ENCODE measurements at places on chromosomes 6 and 20.
A peak's percentile ranks its signal among the peaks of the same experiment; 100 is the strongest.

GRCh38 chr20:53077373-53078205, 105.4 kb downstream of the TSHZ2 start:
- no peak for DNase-seq

DNA sequence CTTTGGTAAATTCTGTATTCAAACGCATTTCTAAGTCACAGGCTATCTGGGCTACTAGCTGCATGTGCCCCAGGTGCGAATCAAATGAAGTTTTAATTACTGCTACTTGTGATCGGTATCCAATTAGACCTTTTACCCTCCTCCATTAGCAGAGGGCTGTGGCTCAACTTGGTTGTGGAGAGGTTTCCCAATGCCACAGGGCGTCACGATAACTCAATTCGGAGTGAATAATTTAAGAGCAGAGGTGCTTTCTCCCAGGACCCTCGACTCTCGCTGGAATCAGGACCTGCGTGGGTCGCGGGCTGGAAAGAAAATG, 640 bp downstream of the SAYSD1 start:
- no peak for DNase-seq

DNA sequence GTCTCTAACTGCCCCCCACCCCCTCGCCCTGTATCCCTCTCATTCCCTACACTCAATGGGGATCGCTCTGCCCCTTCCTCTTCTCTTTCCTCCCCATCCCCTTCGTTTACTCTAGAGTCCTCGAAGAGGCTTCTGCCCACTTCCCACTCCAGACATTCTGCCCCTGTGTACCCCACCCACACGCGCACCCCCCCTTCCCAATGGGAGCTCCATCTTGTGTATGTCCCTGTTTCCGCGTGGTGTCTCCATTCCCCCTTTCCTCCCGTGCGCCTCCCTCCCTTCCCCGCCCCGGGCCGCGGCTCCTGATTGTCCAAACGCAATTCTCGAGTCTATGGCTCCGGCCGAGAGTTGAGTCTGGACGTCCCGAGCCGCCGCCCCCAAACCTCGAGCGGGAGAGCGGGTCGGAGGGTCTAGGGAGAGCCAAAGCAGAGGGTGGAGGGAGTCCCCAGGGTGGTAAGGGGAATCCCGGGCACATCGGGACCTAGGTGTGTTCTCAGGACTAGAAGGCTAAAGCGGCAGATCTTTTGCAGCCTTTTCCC, 679 bp upstream of the RING1 start:
- no peak for DNase-seq

DNA sequence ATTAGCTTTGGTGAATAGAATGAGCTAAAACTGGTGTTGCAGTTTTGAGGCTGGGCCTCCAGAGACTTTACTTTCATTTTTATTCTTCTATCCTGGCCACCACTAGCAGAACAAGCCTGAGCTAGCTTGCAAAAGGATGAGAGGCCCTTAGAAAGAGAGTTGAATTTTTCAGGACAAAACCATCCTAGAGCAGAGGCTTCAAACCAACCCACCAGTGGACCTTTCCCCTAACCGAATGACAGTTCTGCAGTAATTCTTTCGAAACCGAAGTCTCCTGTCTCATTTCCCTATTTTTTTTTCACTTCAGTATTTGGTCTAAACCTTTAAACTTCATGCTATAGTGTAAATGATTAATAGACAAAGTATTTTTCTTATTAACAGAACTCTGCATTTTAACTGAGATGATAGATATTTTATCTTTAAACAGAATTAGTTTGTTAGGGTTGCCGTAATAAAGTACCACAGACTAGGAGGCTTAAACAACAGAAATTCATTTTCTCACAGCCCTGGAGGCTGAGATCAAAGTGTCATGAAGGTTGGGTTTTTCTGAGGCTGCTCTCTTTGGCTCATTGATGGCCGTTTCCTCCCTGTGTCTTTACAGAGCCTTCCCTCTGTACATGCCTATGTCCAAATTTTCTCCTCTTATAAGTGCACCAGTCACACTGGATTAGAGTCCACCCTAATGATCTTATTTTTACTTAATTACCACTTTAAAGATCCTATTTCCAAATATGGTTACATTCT, 80.6 kb upstream of the PAK5 start:
- no peak for DNase-seq

DNA sequence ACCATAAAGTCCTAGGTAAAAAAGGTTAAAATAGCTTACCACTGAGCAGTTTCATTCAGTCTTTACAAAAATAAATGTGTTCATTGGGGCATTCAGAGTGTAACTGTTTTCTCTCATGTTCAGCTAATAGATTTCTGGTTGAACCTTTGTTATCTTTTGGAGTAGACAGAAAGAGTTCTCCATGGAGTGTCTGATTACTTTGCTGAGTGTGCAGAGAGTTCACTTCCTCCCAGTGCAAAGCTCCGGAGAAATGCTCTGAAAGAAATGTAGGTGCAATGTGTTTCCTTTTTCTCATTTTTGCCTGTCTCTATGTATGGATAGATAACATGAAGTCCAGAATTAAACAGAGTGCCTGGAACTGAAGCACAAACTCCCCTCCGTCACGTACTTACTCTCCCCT, 52.6 kb downstream of the JAG1 start:
- no peak for DNase-seq

DNA sequence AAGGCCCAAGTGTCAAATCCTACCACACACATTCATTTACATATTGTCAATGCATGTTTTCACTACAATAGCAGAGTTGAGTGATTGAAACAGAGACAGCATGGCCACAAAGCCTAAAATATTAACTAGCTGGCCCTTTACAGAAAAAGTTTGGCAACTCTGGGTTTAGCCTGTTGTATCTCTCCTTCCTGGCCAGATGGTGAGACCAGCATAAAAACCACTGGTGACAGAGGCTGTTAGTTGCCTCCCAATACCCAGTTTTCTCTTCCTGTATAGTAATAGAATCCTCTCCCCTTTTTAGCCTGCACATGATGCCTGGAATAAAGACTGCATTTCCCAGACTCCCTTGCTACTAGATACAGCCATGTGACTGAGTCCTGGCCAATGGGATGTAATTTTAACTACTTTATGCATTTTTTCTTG, 100.0 kb upstream of the TAB2 start:
- DNase-seq, result no peak

GRCh38 chr20:50136822-50137599, 16.5 kb downstream of the PEDS1 start:
- DNase-seq, result no peak

- DNase-seq, result peak; percentile 69
Observed at GRCh38 chr6:17417817-17418216, 24.4 kb downstream of the CAP2 start.

DNA sequence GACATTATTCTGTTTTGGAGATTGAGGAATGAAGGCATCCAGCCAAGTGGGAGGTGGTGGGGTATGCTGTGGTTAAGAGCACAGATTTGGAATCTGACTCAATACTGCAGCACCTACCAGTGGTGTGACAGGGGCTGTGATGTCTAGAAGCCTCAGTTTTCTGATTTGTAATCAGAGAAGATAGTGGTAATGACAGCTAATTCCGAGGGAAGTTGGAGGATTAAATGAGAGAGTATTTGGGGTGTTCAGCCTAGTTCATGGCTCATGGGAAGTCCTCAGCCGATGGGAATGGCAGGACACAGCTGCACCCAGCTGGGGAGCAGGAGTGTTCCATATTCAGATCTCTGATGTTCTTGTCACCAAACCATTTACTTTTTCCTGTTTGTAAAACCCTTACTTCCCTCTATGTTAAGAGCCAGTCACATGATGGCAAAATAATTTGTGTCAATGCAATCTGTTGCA, 9.3 kb downstream of the SLC9A8 start:
- peak; percentile 14 for DNase-seq

DNA sequence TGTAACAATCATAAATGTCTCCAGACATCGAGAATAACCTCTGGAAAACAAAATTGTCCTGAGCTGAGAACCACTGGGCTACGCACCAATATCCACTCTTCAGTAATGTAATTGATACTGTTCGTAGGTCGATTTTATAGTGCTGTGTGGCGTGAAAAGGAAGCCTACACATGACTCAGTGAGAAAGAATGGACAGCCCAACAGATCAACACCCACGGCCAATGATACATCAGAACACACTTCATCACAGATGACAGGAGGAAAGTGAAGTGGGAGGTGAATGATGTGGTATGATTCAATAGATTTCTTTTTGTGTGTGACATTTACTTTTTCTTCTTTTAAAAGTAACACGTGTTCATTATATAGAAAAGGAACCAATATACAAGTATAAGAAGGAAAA, 93.5 kb downstream of the RPS12 start:
- DNase-seq, result peak; percentile 94

GRCh38 chr20:6851136-6851535, 83.7 kb downstream of the BMP2 start:
- DNase-seq, result no peak

DNA sequence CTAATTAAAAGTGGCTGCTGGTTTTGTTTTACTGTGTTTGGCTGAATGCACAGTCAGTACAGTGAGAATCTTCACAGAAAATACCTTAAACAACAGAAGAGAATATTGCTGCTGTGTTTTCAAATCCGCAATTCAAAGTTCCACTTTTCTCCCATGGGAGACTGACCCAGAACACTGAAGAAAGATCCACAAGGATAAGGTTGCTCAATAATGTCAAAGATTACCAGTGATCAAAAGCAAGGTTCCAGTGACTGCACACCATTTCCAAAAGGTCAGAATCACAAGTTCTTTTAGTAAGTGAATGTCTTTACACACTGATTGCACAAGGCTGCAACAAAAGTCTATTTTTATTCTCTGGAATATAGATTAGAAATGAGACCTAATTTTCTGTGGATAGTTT, 82.3 kb downstream of the EPHA7 start:
- DNase-seq, result no peak

DNA sequence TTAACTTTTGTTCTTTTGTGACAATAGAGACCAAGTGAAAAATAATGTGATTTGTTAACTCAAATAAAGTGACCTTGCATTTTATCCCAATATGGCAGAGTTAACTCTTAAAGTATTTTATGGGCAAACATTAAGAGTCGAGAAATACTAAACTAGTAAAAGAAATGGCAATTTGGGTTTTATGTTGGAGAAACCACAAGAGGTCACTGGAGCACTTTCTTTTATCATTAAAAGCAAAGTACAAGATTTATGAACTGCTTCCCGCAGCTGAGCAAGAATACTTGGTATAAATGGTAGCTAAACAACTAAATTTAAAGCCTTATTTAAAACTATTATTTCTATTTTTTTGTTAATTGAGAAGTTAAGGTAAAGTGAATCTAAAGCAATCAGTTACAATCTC, 33.5 kb upstream of the MCM9 start:
- DNase-seq, result no peak

GRCh38 chr6:18350271-18350670, 36.9 kb upstream of the RNF144B start:
- no peak for DNase-seq

DNA sequence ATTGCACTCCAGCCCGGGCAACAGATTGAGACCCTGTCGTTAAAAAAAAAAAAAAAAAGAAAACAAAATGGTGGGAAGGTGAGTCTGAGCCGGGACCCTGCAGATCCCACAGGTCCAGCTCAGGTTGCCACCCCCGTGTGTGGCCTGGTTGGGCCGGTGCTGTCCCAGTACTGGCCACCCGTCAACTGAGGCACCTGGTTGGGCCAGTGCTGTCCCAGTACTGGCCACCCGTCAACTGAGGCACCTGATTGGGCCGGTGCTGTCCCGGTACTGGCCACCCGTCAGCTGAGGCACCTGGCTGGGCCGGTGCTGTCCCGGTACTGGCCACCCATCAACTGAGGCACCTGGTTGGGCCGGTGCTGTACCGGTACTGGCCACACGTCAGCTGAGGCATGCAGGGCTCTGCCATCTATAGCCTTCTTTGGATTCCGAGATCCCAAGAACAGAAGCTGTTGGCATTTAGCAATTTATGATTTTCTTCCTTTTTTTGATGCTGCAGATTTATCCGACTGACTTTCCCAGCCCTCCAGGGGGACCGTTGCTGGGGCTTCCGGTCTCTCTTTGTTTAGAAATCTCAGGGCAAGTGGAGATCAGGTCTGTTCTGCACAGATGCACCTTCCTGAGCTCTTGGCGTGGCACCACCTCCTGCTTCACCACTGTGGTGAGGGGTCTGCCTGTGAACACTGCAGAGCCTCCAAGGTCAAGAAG, 113.8 kb downstream of the SYCP2 start:
- no peak for DNase-seq

DNA sequence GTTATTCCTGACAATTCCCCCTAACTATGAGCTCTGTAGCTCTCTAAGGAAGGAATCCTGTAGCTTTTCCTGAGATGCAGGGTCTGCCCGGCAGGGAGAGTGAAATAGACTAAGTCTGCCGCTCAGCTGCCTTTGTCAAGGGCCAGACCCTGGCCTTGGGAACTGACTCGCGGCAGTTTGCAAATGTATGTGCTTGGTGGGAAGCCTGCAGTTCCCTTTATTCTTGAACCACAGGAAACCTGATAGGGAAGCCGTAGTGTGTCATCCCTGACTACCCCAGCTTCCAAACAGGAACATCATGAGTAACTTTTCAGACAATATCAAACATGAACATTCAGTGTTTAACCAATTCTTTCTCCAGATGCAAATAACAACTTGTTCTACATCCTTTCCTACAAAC, 78.7 kb upstream of the IFNGR1 start:
- peak; percentile 72 for DNase-seq

DNA sequence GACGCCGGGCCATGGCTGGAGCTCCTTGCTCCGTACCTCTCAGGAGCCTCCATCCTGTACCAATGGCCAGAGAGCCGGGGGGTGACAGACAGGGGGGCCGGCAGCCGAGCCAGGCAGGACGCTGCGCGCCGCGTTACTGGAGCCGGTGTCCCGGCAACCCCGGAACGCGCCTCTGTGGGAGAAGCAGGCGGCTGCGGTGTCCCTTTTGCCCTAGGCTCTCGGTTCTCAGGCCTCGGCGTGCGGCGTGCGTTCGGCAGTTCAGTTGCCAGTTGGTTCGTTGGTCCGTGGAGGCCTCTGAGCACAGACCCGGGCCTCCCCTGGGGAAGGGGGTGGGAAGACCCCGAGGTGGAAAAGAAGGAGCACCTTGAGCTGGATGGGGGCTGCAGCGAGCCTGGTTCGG, at the start of gene SPATS1:
SPATS1 (plus strand) TSS at position 162 of the 400 bp plus-strand sequence. CDS start 446 bp downstream, outside the sequence.
- DNase-seq, result no peak

DNA sequence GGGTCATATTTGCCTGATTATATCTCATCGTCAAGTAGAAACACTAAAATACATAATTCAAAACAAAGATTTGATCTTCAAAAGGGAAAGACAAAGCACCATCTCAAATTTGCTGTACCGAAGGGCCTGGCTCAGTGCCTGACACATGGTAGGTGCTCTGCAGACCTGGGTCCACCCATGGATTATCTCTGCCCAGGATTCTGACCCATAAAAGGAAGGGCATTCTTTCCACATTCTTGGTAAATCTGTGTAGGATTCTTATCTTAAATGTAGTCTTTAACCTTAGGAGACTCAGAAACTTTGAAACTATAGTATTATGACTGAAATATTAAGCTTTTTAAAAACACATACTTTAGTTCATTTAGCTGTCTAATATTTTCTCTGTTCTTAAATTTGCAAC, 274.1 kb upstream of the FLRT3 start:
- DNase-seq, result no peak

GRCh38 chr6:106752641-106753040, 123.3 kb downstream of the QRSL1 start:
- DNase-seq, result no peak

- DNase-seq, result no peak
Observed at GRCh38 chr6:120935908-120936307, 398.4 kb downstream of the TBC1D32 start.
